Stimulated activated CD4-positive, alpha-beta T cell treated with anti-CD3 and anti-CD28 coated beads, TNF-alpha, amount 100 ng/mL, for 1 hour (primary cell): ENCODE measurements at places on chromosomes 12 and 14.

- DNase-seq = no peak
Observed at GRCh38 chr12:22919883-22920282, 294.9 kb downstream of the ETNK1 start.

DNA sequence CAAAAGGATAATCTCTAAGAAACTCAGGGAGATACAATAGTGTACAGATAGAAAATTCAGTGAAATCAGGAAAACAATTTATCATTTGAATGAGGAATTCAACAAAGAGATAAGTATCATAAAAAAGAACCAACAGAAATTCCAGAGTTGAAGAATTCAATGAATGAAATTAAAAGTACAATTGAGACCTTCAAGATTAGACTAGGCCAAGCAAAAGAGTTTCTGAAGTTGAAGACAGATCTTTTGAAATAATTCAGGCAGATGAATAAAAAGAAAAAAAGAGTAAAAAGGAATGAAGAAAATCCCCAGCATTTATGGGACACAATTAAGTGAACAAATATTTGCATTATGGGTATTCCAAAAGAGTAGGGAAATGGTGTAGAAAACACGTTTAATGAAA is 412.6 kb downstream of the TMEM121 start:
- DNase-seq = no peak

DNA sequence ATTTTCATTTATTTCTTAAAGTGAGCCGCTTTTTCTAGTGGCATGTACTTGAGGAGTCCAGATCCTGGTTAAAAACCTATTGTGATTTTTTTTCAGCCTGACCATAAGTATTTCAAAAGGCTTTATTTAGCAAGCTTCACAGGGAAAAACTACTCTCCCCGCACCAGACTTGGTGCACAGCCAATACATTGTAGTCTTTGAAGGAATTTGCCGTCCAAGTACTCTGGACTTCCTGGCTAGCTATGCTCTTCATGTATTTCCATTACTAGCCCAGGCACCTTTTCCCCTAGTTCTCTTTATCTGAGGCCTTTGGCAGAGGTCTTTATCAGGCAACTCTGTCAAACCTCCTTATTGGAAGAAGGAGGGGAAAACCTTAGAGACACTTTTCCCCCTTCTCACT is 234.7 kb downstream of the CCDC91 start:
- DNase-seq = no peak

DNA sequence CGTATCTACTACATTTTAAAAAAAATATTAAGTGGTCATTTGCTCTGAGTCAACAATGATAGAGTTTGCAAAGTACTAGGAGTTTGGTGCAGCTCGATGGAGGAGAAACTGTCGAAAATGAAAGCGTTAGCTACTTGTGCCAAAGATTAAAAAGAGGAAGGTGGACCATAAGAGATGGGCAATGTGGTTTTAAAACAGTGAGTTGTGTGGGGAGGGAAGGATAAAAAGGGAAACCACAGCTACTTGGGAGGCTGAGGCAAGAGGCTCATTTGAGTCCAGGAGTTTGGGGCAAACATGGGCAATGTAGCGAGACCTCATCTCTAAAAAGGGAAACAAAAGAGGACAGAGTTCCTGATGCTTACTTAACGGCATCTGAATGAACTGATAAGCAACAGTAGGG is 18.2 kb upstream of the STRAP start:
- DNase-seq = no peak

DNA sequence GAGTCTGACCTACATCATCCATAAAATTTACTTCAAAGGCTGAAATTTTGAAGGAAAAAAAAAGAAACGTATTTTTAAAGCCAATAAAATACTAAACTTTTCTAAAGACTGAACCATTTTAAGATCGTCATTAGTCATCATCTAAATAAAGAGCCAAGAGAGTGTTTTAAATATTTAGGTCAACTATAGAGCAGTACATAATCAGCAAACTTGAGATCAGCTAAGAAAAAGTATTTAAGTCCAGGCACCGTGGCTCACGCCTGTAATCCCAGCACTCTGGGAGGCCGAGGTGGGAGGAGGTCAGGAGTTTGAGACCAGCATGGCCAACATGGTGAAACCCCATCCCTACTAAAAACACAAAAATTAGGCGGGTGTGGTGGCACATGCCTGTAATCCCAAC is 35.5 kb downstream of the HECTD1 start:
- DNase-seq = no peak

GRCh38 chr12:52352951-52353350 is 14.3 kb downstream of the KRT85 start:
- no peak for DNase-seq

GRCh38 chr14:21509432-21510143 is 1.6 kb downstream of the METTL3 start:
- no peak for DNase-seq

DNA sequence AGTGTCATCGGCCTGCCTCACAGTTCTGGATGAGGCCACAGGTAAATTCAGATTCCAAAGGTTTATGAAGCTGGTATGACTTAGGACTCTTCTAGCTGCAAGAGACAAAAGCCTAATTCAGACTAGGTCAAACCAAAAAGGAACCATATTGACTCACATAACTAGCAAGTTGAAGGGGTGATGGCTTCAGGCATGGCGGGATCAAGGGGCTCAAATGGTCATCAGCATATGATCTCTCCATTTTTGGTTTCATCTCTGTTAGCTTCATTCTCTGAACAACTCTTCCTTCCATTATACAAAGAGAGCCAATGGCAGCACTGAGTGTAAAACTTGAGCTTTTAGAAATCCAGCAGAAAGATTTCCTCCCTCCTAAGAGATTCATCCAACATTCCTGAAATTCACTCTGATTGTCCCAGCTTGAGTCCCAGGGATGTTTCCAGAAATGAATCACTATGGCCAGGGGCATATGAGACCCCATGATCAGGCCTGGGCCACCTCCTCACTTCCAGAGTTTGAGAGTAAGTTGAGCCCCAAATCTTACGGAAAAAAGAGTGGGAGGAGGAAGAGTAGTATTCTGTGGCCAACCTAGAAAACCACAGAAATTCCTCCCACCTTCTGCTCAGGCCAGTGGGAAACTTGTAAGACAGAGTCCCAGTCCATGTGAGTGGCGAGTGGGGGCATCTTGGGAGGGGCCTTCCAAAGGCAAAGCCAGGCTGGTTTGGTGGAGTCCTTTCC is 2.0 kb upstream of the MAP1LC3B2 start:
- DNase-seq = no peak

- DNase-seq = no peak
Observed at GRCh38 chr12:74890237-74890599, 319.4 kb downstream of the KCNC2 start.

DNA sequence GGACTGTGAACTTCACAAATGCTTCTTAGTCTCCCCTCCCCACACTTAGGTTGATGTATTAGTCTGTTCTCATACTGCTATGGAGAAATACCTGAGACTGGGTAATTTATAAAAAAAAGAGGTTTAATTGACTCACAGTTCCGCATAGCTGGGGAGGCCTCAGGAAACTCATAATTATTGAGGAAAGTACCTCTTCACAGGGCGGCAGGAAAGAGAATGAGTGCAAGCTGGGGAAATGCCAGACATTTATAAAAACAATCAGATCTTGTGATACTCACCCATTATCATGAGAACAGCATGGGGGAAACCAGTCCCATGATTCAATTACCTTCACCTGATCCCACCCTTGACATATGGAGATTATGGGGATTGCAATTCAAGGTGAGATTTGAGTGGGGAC is 178.8 kb downstream of the SLC38A4 start:
- no peak for DNase-seq

DNA sequence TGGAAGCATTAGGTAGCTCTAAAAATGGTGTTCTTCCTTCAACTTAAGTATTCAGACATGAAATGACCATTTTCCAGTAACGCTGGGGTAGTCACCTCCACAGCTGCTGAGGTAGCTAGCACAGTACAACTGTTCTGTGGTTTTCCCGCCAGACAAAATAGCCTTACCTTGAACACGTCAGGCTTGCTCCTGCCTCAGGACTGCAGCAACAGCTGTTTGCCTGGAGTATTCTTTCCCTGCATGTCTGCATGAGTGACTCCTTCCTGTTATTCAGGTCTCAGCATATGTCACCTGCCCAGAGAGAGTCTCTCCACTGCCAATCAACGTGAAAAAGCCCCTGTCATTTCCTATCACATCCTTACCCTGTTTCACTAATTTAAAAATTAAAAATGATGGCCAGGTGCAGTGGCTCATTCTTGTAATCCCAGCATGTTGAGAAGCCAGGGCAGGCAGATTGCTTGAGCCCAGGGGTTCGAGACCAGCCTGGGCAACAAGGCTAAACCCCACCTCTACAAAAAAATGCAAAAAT is 37.9 kb downstream of the WDR89 start:
- DNase-seq = no peak

DNA sequence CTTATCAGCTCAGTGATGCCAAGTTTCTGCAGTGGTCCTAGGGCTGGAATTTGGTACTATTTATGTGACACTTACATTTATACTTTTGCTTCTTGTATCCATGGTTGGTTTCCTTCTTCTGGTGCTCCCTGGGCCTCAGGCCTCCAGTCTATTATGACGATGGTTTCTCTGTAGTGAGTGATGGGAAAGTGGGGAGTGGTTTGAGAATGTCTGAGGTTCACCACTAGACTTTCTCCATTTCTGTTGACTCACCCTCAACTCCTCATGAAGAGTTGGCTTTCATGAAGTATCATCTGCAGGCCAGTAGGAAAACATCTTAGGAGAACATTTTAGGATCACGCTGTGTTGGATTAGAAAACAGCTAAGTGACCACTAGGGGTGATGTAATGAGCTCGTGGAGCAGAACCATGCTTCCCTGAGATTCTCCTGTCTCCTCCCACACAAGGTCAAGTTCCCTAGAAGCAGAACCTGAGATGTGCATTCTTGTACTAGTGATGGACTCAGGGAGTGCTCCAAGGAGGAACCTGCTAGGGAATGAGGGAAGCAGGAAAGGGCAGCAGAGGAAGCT is 32.1 kb downstream of the RPH3A start:
- DNase-seq = no peak

DNA sequence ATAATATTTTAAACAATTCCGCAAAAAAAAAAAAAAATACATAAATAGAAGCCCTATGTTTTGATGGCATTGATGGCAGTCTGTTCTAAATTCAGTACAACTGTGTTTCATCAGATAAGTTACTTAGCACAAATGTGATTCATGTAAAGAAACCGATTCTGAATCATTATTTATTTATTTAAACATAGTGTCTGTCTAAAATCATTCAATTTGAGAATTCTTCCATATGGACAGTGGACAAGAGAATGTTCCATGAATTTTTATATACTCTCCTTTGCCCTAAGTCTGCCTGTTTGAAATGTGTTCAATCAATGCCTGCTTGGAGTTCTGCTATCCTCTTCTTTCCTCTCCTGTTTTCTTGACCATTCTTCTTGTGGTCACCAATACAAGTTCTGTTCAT is 126.5 kb downstream of the PDE3A start:
- no peak for DNase-seq

- DNase-seq = no peak
Observed at GRCh38 chr12:104534857-104535248, 78.1 kb downstream of the CHST11 start.

DNA sequence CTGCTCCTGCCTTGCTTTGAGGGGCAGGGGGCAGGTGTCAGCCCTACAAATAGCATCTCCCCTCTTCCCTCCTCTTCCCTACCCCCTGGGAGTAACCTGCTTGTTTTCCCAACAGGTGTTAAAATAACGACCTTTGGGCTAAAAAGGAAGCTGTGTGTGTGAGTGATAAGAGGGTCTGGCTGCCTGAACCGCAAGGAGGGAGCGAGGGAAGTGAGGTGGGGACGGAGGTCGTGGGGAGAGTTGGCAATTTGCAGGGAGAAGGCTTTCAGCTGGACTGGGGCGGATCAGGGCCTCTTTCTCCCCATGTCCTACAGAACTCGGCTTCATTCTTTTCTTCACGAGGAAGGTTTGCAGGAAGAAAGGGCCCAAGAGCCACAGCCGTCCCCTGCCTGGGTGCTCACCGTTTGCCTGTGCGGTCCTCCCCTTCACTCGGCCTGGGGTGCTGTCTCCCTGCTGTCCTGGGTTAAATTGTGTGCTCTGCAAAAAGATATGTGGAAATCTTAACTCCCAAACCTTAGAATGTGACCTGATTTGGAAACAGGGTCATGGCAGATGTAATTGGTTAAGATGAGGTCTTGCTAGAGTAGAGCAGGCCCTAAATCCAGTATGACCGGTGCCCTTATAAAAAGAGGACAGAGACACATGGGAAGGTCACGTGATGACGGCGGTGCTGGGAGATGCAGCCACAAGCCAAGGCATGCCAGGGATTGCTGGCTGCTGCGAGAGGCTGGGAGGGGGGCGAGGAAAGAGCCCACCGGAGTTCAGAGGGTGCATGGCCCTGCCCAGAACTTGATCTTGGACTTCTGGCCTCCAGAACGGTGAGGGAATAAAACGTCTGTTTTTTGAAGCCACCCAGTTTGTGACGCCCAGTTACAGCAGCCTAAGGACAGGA is 38.7 kb upstream of the NCOR2 start:
- DNase-seq = no peak

GRCh38 chr14:33949411-33949893 is 1.4 kb downstream of the EGLN3 start:
- no peak for DNase-seq

DNA sequence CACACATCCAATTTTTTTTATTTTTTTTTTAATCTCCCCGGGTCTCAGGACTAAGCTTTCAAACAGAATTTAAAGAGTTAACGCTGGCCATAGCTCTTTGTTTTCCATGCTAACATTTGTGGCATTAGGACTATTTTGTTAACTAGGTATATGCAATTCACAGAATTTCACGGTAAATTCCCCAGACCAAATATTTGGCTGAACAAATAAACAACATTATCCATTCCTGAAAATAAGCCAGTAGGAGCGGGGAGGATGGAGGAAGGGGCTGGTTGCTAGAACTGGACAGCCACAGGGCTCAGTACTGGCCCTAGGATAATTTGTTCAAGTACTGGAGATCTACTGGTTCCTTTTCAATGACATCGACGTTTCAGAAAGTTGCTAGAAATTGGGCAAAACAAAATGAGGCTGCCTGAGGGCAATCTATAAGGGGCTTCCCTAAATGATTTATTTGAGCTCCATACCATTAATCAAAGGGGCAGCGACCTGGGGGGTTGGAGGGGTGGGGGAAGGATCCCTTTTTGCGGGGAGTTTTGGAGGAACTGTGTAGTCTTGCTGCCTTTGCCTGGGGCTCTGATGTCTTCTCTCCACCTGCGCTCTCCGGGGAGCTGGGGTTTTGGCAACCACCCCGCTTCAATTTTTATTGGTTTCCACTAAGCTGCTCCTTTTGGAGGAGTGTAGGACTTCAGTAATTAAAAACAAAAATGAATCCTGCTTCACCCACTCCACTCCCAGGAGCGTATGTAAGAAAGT is 9.0 kb downstream of the BMP4 start:
- DNase-seq = no peak

GRCh38 chr14:105209091-105209490 is 28.0 kb upstream of the NUDT14 start:
- DNase-seq = no peak

DNA sequence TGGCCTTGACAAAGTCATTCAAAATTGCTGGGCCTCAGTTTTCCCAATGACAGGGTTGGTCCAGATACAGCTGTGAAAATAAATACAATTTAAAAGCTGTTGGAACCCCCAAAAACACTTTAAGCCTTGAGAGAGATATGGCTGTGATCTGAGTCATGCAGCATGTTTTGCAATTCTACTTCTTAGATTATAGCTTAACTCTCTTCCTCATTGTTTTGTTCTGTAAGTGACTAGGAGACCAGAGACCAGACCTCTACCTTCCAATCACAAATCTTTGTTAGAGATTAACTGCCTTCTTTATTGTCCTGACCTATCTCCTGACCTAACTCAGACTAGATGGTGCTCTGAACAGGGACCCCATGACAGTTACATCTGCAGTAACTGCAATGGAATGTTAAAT is 198.1 kb downstream of the STXBP6 start:
- no peak for DNase-seq
